Stimulated activated CD8-positive, alpha-beta memory T cell treated with anti-CD3 and anti-CD28 coated beads, Interleukin-7, amount 100 ng/mL, for 24 hours (primary cell): ENCODE measurements at places on chromosomes 2 and 18.

GRCh38 chr2:9311488-9311887 is 104.9 kb downstream of the ASAP2 start:
- no peak for DNase-seq

DNA sequence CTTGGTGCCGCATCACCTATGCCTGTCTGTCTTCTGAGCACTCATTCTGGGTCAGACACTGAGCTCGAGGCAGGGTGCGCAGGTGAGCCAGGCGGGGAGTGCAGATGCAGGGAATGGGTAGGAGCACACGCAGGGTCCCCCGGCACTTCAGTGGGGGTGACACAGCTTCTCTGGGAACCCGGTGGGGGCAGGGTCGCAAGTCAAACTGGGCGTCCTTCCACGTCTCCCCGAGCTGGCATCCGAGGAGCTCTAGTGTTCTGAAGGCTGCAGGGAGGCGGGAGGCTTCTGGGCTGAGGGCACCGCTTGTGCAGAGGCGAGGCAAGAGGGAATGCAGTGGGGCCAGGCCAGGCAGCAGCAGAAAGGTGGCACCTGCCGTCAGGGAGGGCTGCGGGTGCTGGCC is 86.0 kb downstream of the DGKD start:
- no peak for DNase-seq

DNA sequence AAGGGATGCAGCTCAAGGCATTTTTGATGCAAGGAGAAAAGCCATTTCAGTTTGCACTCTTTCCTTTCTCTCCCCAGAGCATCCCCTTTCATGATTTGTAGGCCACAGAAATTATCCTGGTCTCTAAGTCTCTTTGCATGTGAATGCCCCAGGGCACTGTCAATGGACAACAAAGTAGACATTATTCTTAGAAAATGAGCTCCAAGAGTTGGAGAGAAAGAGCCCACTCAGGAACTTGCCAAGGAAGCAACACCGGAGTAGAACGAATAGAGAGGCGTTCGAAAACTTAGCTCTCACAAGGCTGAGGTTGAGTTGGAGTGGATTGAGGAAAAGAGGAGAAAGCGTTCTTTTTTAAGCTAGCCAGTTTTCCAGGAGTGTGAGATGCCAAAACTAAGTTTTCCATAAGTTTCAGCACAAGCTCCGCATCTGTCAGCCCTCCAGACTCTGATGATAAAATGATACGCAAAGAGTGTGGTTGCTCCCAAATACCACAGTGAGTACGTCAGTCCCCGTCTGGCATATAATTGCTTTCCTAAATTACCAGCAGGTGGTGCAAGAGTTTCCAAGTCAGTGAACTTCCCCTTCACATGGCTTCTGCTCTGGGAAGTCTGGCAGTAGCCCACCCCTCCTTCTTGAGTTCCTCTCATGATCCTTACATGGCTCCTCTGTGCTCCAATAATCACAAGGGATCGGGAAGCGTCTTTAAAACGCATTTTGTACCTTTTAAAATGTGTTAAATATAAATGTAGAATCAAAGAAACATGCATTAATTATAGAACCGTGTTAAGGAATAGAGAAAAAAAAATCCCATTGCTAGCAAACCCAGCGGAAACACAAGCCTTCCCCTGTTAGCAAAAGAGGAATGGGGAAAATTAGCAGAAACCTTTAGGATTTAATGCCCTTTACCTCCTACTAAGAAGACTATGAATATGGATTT is 1060.6 kb upstream of the FANCL start:
- no peak for DNase-seq

DNA sequence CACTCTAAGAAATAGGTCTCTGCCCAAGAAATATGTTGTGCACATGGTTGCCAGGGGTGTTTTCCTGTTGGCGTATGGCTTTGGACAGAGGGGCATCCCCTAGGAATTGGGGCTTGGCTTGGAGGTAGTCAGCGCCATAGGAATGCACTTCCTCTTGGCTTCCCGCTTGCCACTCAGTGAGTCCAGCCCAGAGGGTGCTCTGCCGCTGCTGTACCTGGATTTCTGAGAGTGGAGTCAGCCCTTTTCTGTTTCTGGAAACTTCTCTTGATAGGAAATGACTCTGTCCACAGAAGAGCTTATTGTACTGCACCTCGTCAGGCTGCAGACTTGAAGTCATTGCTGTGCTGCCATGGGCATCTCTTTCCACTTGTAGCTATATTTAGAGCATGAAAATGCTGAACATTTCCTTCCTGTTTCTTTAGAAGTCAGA is 116.7 kb upstream of the MGAT5 start:
- DNase-seq, result no peak

DNA sequence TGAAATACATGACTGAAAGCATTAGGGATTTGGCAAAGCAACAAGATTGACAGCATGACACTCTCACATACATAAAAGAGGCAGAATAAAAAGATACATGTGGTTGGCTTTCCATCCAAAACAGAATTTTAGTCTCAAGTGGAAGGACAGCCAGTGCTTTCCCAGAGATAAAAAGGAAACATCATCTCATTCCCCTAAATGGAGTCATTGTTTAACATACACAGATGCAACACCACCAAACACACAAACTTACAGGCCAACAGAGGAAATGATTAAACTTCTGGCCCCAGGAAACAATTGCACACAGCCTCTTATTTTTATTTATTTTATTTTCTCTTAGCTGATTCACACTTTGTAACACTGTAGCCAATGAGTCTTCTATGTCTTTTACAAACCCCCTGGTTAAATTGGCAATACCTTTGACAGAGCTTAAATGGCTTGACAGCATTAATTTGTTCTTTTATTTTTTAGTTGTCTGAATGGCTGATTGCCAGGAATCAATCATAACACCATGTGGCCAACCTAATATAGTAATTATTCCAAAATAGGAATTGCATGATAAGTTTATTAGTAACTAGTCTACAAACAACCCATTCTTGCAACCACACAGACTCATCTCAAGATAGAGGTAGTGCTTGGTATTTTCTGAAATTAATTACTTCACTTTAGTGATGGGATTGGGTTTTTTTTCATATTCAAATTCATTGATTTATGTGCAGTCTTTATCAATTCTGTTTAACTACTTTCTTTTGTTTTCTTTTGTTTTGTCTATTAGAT is 190.5 kb downstream of the RND3 start:
- no peak for DNase-seq

- DNase-seq, result no peak
Measured at GRCh38 chr18:51028201-51028805, 1.7 kb upstream of the SMAD4 start.

- DNase-seq, result no peak
Measured at GRCh38 chr18:73414598-73414997, 546.8 kb upstream of the NETO1 start.

DNA sequence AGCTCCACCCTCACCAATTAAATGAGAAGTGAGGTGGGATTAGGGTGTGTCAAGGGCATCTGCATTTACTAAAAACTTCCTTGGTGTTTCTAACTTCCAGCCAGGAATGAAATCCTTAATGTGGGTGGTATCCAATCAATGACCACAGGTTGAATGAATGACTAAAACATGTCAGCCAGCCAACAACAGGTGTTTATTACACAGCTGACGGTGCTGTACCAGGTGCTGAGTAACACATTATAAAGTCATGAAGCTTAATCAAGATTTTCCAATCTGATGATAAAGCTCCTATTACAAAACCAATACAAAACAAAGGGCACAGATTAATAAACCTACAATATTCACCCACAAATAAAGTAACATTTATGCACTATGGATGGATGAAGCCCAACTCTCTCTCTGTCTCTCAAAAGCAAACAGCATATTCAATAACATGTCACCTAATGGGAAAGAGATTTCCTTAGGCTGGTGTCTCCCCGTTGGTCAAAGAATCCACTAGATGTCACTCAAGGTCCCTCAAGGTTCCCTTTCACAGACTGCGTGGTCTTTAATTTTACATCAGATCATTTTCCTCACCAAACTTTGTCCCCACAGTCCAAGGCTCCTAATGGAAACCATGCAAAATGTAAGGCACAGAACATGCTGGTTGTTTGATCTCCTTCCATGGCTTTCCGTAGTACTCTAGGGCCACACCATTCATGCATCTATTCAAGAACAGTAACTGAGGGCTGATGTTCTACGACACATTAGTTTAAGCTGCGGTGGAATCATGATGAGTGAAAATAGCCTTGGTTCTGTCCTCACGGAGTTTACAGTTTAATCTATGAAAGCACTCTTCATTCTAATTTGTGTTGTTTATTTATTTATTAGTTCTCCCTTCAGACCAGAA is 6.4 kb upstream of the PTPN4 start:
- DNase-seq, result no peak

DNA sequence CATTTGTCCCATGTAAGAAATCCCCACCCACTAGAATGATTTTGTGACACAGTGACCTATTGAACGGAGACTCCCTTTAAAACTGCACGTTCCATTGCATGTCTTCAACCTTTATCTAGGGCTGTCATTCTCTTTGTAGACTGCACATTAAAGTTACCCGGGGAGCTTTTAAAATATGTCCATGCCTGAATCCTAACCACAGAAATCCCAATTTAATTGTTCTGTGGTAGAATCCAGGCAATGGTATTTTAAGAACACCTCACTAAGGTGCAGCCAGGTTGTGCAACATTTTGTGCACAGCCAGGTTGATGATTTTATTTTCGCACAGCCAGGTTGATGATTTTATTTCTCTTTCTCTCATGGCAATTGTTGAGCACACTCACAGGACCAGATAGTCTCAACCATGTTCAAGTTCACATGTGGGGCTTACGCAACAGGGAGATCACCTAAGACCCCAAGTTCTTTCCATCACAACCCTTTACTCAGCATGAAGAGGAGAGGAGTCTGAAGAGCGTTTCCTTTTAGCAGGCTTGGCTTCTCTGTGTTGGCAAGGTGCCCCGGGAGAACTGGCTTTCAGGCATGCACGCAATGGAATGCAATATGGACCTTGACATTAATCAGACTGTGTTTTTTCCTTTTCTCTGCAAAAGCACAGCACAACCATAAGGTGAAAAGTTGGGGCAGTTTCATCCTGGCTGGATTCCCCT is 467.3 kb upstream of the ETAA1 start:
- no peak for DNase-seq

- no peak for DNase-seq
Measured at GRCh38 chr2:32965523-32966171, 18.9 kb downstream of the LTBP1 start.

DNA sequence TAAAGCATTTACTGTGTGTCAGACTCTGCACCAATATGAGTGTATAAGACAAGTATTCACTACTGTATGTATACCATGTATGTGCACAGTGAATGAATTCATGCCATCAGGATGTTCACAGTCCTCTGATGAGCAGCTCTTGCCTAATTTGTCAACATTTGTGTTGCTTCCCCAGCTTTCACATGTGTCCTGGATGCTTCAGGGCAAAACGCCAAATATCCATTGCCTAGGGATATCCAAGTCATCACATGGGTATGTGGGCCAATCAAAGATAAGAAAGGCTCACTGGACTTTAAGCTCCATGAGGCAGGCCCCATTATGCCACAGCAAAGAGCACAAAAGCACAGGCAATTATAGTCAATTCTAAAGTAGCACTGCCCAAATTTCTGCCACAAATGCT is 134.2 kb upstream of the CHAC2 start:
- no peak for DNase-seq

GRCh38 chr2:200748779-200749178 is 62.9 kb upstream of the BZW1 start:
- no peak for DNase-seq

GRCh38 chr2:187499941-187500532 is 52.0 kb upstream of the CALCRL start:
- DNase-seq, result no peak

DNA sequence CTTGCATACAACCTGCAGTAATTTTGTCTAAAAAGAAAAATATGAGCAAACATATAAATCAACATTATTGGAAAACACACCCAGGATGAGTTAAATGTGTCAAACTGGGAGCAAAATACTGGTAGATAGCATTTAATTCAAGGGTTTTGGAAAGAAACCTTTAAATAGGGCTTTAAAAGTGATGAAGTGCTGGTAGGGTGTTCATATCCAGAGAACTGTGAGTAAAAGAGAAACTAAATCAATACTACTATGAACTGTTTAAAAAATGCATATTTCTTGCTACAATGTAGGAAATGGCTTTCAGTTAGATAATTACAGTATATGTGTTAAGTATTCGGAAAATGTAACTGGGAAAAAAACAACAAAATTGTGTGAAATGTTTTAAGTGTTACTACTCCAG is 117.8 kb downstream of the ATAD2B start:
- DNase-seq, result no peak

GRCh38 chr2:75603477-75603876 is 42.7 kb upstream of the EVA1A start:
- DNase-seq, result no peak

DNA sequence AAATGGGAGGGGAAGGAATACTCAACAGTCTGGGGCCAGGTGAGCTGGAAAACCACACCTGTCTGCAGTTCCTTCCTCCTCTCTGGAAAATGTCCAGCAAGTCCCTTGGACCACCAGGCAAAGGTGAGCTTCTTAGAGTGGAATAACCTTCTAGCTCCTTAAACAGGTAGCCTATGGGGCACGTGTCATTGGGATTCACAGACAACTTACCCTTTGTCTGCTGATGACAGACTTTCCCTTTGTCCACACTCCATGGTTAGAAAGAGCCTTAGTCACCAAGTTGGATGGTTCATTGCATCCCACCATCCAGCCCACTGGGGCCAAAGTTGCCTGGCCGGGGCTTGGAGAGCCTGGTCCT is 98.0 kb upstream of the ITGA6 start:
- DNase-seq, result no peak

GRCh38 chr2:109062145-109062858 is 66.7 kb upstream of the SH3RF3 start:
- DNase-seq, result no peak

DNA sequence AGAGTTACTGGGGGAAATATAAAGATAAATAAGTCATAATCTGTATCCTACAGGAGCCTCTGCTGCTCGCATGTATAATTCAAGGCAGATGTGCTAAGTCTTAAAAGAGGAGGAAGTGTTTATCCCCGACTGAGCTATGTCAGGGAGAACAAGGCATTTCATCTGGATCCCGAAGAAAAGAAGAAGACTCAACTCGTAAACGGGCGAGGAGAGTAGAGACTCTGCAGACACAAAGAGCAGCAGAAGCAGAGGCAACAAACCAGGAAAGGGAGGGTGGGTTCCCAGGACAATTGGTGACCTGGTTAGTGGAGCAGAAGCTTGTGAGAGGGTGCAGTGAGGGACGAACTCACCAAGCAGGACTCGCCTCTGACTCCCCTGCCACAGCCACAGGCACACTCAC is 368.6 kb downstream of the EIPR1 start:
- no peak for DNase-seq

- no peak for DNase-seq
Measured at GRCh38 chr2:45289997-45290709, 280.9 kb upstream of the SIX2 start.

DNA sequence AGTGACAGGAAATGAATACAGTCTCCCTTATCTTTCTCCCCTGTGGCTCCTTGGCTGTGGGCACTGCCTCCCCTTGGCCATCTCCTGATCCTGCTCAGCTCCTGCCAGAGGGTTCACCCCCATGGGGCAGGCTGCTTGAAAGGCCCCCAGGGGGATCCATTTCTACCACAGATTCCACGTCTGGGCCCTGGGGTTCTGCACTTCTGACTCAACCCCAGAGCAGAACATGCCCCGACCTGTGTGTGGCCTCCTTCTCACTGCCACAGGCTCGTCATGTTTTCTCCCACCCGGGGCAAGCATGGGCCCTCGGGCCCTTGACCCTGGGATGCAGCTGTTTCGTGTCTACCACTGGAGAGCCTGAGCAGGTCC is 122.2 kb downstream of the ACKR3 start:
- no peak for DNase-seq

GRCh38 chr18:71471963-71472725 is 1072.0 kb downstream of the CBLN2 start:
- DNase-seq, result no peak

GRCh38 chr18:46427216-46427995 is 229.6 kb downstream of the LOXHD1 start:
- no peak for DNase-seq

GRCh38 chr2:647003-647560 is 30.1 kb downstream of the TMEM18 start:
- no peak for DNase-seq
